Coronary artery (tissue), 2 donors: ENCODE measurements at places on chromosomes 1 and 21.

- no peak for DNase-seq
Observed at GRCh38 chr1:36871146-36871971, 163.0 kb downstream of the GRIK3 start.

DNA sequence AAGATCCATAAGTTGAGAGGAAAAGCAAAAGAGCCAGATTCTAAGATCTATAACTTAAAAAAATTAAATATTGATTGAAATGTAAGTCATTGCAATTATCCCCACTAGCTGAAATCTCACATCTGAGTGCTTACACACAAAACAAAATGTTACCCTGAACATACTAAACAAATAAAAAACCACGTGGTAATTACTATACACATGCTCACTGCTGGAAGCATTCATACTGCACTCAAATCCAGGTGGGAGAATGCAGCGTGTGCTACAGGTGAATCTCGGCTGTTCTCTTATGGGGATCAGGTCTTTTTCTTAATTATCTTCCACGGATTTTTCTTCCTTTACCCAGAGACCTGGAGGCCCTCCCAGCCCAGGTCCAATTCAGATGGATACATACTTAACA is 74.3 kb downstream of the SDC3 start:
- DNase-seq, result no peak

- DNase-seq, result no peak
Observed at GRCh38 chr1:220928725-220929300, 49.6 kb downstream of the HLX start.

DNA sequence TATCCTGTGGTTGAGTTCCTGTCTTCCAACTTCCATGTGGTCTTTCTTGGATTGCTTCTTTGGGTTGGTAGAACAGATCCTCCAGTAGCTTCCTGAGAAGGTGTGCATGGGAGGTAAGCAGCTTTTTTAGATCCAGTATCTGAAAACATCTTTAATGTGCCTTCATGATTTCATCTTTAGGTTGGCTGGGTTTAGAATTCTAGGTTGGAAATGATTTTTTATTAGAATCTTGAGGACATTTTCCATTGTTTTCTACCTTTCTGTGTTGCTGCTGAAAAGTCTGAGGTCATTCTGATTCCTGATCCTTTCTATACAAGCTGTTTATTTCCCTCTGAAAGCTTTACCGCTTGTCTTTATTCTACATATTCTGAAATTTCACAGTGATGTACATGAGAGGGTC is 94.8 kb downstream of the PEX14 start:
- DNase-seq, result no peak

DNA sequence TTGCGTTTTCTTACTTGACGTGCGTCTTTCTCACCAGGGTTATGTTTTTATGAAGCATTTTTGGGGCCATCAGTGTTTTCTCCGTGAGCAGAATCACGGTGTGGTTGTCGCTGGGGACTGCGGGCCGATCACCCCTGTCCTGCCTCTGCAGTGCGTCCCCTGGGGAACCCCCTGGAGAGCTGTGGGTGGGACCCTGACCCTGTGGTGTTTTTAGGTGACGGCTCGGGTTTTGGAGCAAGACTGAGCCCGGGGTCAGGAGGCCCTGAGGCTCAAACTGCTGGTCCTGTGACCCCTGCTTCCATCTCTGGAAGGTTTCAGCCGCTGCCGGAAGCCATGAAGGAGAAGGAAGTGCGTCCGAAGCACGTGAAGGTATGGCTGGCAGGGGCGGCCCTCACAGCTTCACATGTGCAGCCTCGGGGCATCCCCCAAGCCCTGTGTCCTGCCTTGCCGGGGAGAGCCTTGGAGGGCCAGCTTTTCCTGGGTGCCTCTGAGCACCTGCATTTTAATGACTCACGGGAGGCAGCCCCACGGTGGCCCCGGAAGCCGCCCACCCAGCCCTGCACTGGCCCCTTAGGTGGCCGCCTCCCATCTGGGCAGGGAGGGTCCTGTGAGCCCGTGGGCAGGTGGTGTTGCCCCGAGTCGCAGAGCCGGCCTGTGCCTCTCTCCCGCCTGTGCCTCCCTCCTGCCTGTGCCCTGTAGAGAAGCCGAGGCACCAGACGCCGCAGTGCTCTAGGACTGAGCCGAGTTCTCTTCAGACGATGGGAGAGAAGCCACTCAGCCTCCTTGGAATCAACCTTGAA is 36.7 kb upstream of the DIP2A start:
- no peak for DNase-seq

- no peak for DNase-seq
Observed at GRCh38 chr1:9699361-9699760, 47.8 kb downstream of the PIK3CD start.

DNA sequence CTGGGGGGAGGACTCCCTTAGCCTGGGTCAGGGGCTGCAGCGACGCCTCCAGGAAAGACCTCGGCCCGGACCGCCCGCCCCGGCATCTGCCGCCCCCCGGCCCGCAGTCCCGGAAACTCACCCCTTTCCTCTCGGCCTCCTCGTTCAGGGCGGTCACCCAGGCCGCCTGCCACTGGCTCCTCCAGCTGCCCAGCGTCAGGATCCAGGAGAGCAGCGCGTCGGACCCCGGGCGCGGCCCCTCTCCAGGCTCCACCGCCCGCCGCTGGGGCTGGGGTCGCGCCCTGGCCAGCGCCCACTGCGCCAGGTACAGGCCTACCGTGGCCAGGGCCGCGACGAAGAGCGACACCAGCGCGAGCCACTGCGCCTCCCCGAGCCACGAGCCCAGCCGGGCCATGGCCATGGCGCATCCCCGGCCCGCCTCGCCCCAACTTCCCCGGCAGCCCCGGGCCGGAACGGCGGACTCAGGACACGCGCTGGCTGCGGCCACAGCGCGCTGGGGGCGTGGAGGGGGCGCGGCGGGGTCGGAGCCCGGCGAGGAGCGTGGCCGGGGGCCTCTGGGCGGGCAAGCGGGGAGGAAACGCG is 478 bp downstream of the C2CD2 start:
- no peak for DNase-seq

DNA sequence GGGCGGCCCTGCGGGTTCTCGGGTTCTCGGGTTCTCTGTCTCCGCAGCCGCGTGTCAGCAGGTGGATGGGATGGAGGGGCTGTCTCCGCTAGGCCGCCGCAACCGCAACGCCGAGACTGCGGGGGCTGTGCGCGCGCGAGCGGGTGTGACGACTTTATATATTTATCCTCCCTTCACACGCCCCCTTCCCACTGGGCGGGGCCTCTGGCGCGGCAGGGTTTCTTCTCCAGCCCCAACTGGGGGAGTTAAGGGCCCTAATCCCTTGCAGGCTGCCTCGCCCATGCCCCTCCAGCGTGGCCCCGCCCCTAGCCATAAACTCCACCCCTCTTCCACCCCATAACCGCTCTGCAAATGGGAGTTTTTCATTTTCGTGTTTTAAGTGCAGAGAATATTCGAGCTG is 3.4 kb downstream of the IGSF21 start:
- no peak for DNase-seq

DNA sequence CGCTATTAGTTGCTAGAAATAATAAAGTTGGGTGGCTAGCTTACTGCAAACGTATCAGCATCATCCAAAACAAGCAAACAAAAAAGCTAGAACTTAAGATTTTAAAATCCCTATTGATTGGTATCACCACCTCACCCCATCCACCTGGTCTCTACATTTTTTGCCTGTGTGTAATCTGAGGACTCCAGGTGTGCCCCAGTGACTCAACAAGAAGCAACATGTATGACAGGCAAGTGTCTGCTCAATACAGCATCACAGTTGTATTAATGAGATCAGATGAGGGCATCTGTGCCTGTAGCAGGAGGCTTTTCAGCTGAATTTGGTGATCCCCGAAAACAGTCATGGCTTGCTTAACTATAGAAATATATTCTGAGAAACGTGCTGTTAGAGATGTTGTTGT is 14.6 kb upstream of the PAPPA2 start:
- no peak for DNase-seq

DNA sequence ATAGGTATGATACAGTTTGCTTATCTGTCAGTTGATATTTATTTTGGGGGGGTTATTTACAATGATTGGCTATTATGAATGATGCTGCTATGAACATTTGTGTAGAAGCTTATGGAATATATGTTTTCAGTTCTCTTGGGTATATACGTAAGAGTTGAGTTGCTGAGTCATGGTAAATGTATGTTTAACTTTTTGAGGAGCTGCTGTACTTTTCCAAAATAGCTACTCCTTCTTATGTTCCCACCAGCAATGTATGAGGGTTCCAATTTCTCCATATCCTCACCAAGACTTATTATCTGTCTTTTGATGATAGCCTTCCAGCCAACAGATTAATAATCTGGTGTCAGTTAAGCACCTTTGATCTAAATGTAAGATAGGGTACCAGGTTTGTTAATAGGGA is 11.9 kb downstream of the SOAT1 start:
- no peak for DNase-seq

DNA sequence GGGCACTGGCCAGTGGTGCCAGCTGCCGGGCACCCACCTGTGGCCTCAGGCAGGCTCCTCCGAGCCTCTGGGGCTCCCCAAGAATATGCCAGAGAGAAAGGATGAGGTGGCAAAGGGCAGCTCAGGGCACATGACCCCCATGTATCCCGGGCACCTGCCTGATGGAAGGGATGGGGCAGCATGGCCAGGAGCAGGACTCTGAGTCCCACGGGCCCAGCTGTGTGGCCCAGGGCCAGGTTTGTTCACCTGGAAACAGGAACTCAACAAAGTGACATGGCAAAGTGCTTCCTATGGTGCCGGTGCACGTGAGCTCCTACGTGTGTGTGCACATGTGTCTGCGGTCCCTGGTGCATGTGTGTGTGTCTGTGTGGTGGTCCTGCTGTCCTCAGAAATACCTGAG is 9.5 kb upstream of the GPR153 start:
- no peak for DNase-seq

GRCh38 chr1:226631229-226632000 is 82.9 kb downstream of the STUM start:
- DNase-seq, result peak; percentile 33

DNA sequence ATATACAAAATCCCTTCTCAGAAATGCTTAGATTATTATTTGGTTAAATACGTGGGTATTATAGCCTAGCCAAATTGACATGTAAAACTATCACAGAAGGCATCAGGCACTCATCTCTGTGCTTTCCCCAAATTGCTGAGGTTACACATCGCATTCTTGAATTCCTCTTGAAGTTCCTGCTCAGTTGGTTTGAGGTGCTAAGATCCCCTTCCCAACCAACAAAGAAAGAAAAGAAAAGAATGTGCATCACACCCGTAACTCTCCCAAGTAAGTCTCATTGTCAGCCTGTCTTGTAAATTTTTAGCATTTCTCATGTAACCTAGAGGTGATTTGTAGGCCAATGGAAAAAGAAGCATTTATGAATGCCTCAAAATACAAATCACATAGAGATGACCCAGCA is 539.2 kb upstream of the PRMT6 start:
- DNase-seq, result no peak

GRCh38 chr1:21669258-21670058 is at the start of gene RAP1GAP:
Gene RAP1GAP, minus strand, starts transcription at chr1:21669357. Its CDS starts 49,325 bp downstream, at chr1:21620032.
- no peak for DNase-seq

- DNase-seq, result no peak
Observed at GRCh38 chr21:45435405-45435981, 30.5 kb downstream of the COL18A1 start.

GRCh38 chr1:160459056-160459455 is 58.7 kb downstream of the VANGL2 start:
- no peak for DNase-seq

GRCh38 chr1:21318057-21318713 is 27.9 kb upstream of the ECE1 start:
- DNase-seq, result no peak

DNA sequence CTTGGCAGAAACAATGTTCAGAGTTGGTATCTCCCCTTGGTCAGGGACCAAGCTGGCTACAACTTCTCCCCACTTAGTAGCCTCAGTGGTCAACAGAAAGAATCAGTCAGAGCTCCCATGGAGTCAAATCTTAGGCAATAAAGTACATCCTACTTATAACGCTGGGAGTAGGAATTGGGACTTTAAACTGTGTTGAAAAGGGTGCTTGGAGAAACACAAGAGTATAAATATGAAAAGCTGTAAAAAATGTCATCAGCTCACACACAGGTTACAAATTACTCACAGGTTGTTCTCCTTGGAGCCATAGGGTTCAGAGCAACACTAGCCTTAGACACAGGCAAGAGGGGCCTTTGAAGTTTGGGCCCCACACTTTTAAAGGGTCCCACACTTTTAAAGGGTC is 67.4 kb downstream of the WLS start:
- DNase-seq, result no peak

DNA sequence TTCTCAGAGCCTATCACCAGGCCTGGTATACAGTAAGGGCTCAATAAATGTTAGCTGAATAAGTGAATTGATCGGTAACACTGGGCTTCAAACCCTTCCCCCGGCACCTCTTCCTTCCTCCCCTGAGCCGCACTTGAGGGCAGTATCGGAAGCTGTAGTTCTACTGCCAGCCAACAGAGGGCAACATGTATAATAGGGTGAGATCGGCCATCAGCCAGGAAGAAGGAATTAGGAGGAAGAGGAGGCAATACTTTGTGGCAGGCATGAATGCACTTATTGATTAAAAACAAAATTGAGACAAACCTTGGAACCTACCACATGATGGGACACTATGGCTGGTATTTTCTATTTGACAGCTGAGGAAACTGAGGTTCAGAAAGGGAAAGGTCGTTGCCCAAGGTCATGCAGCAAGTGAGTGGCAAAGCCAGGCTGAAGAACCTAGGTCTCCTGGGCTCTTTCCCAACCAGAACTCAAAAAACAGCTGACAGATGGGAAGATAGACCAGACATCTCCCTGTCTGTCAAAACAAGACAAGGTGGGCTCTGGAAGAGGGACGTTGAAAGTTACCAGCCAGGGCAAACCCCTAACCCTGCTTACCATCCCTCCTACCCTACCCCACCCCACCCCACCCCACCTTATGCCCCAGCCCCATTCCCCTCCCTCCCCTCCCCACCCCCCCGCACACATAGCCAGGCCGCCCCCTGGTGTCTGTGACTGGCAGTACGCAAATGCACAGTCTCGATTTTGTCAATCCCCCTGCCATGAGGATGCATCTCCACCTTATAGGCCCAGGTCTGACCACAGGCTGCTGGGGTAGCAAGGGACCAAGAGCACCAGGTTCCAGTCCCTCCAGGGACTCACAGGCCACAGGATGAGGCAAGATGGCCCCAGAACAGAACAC is 107.3 kb upstream of the RUNX3 start:
- DNase-seq, result no peak

DNA sequence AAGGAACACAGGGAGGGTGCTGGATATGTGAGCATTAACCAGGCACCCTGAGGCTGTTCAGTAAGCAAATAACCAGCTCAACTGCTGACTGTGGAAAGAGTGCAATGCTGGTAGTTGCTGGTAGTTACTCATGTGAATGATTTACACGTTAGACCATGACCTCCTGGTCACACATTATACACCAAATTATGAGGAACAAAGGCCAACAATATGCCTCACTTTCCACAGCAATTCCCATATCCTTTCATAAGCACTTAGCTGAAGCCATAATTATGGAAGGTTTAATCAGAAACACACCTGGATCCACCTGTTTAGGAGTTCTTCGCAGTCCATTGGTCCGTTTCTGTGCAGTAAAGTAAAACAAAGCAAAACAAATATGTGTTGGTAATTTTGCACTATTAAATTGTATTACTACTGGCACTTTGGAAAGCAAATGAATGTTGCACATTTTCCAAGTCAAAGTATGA is 281.8 kb downstream of the VAV3 start:
- no peak for DNase-seq
